ENCODE measurements at places on chromosomes 13 and 19. TPM values are rescaled to one million over a fixed set of nuclear protein-coding genes. Genes with fewer than 3 reads are reported as not detected.
A peak's percentile ranks its signal among the peaks of the same experiment; 100 is the strongest.

Gene SMIM44
- 5.4 TPM for total RNA-seq

DNA sequence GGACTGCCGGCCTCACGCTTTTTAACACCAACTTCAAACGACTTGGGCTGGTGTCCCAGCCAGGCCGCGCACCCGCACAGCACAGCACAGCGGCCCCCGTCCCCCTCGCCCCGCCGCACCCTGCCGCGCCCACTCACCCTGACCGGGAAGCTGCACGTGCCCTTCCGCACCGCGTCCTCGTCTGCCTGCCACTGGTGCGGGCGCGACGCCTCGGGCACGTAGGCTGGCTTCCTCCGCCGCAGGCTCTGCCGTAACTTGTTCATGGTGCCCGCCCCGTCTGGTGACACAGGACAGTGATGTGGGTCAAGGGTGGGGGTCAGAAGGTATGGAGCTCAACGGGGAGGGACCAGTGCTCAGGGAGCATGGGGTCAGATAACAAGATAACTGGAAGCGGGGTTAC is 6.2 kb downstream of the NUMBL start:
- DNase-seq: no peak

GRCh38 chr13:71242201-71242600 is 624.8 kb downstream of the DACH1 start:
- DNase-seq: no peak

Gene HS6ST3
- not detected for total RNA-seq

DNA sequence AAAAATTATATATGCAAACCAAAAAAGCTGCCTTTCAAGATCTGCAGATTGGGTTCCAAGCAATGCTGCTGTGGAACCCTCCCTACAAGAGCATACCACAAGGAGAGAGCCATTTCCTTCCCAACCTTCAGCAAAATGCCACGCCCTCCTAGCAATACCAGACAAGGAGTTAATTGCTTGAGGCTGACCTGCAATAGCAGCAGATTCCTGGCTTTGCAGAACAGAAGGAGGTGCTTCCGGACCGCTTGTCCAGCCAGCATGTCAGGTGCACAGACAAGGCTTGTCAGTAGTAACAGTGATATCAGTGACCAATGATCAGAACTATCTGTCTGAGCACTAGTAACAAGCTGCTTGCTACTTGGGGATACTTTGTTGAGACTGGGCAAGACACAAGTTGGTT is 301.6 kb downstream of the FGF14 start:
- no peak for DNase-seq

Gene LGALS14
- not detected for total RNA-seq

Gene IL11
- total RNA-seq: not detected

- no peak for DNase-seq
These were observed 52.0 kb upstream of the ARGLU1 start for GRCh38 chr13:106619688-106620555.

DNA sequence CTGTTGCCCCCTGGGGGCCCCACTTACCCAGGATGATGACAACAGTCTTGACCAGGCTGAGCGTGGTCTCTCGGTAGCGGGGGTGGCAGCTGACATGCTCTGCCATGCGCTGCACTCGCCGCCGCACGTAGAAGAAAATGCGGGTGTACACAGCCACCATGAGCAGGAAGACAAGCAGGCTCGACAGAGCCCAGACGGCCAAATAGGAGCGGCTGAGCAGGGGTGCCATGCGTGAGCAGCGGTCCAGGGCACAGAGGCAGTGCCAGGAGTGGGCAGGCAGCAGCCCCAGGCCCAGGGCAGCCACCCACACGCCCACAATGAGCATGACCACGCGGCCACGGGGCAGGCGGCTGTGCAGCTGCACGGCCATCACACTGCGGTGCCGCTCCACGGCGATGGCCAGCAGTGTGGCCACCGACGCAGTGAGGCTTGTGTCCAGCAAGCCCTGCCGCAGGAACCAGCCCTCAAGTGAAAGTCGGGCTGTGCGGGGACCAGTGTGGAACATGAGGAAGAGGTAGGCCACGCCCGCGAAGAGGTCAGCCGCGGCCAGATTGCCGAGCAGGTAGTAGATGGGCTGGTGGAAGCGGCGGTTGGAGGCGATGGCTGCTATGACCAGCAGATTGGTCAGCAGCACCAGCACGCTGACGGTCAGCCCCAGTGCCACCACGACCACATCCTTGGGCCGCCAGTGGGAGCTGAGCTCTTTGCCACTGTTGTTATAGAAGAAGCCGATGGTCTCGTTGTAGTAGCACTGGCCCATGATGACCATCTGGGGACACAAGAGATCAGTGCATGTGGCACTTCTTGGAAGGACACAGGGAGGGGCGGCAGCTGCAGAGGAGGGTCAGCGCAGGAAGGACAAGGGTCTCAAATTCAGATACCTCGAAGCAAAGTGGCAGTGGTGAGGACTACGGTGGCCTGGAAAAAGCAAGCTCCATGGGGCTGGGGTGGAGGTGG is 1.2 kb downstream of the LPAR2 start:
- DNase-seq: peak; percentile 59

Gene RRAS
- total RNA-seq: 48.0 TPM

Gene RAX2
- total RNA-seq: not detected

DNA sequence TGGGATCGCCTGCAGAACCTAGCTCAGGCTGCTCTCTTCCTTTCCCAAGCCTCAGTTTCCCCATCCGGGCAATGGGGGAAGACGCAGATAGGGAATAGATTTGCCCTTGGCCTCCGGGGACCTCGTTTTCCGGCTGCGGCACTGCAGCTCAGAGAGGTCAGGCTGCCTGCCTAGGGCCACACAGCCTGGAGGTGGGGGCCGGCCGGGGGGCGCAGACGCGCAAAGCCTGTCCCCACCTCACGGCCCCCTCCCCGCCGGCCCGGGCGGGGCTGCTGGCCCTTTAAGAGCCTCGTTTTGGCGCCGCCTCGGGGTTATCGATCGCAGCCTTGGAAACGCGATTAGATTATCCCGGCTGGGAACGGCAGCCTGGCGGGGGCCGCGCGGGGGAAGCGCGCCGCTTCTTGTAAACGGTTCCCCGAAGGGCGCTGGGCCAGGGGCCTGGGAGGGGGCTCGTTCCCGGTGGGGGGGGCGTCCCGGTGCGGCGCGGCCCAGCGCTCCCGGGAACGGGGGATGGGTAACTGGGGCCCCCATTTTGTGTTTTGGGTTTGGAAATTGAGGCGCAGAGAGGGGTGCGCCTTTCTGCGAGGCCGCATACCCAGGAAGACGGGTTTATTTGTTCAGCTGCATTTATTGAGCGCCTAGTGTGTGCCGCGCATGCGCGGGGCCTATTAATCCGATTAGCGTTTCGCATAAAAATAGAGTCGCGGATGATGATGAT is 23.4 kb upstream of the TCF3 start:
- DNase-seq: peak; percentile 29

- DNase-seq: no peak
These were observed 1.7 kb downstream of the ZNF264 start for GRCh38 chr19:57192993-57193392.

DNA sequence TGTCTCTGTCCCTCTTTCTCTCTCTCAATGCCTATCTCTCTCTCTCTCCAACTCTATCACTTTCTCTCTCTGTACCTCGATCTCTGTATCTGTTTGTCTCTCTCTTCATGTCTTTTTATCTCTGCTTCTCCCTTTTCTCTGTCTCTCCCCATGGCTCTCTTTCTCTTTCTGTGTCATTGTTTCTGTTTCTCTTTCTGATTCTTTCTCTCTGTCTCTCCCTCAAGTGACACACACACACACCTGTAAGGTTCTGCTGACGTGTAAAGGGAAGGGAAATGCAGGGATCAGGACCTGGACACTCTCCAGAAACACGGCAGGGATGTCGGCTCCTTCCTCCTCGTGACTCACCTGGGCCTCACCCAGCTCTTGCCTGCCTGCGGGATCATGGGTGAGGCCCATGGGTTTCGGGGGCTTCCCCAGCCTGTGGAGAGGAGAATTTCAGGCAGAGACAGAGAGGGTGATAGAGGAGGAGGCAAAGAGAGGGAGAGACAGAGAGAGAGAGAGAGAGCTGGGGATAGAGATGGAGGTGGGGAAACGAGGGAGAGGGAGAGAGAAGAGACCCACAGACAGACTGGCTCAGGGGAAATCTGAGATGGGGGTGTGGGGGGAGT is 5.4 kb upstream of the PLAUR start:
- peak; percentile 83 for DNase-seq

- no peak for DNase-seq
These were observed 18.1 kb downstream of the ARHGEF18 start for GRCh38 chr19:7366701-7367420.

GRCh38 chr19:11659612-11660011 is 62.3 kb downstream of the ZNF627 start:
- no peak for DNase-seq

Gene HCN2
- not detected for total RNA-seq

Gene RETN
- not detected for total RNA-seq

Gene BST2
- 28.8 TPM for total RNA-seq

DNA sequence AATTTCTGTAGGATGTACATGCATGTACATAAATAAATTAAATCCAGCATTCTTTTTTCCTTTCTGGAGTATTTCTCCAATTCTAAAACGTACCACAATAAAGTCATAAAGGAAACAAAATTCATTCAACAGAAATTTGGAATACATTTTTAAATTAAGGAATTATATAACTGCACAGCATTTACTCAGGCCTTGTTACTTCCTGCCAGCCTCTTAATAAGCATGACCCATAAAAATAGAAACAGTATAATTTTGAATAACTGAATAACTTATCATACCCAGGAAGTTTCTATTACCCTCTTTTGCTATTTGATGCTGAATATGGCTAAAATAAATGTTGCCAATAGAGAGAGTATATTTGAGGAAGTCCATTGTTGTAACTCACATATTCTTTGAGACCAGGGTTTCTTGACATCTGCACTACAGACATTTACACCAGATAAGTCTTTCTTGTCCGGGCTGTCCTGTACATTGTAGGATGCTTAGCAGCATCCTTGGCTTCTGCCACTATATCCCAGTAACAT is 178.2 kb downstream of the KLF12 start:
- no peak for DNase-seq

- DNase-seq: peak; percentile 66
These were observed 6.0 kb downstream of the STK24 start for GRCh38 chr13:98570929-98571372.

Gene ZNF566
- 5.8 TPM for total RNA-seq

- no peak for DNase-seq
These were observed 437.3 kb upstream of the ZNF507 start for GRCh38 chr19:31908080-31908479.

Measured in Peyer's patch (tissue), 4 donors.